Stimulated activated CD8-positive, alpha-beta memory T cell treated with anti-CD3 and anti-CD28 coated beads, Interleukin-4, amount 100 ng/mL, for 1 hour (primary cell): ENCODE measurements at places on chromosomes 6 and 20.

GRCh38 chr6:151065027-151065815 is 174.5 kb upstream of the AKAP12 start:
- DNase-seq: no peak

DNA sequence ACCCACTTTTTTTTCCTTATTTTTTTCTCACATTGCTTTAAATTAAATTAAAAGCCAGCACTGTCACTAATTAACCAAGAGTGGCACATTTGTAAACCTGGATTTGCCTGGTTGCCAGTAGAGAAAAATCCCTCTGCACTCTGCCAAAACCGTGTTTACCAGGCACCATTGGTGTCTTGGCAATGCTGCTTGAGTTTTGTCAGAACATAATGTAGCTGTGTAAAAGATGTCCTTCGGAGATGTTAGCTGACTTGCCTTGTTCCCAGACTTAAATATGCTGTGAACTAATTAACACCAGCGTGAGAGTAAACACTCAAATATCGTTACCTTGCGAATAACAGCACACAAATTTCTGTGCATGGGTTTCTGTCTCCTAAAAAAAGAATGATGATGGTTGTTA is 694.9 kb upstream of the ID4 start:
- DNase-seq: no peak

- DNase-seq: no peak
These were observed 27.7 kb downstream of the PHF3 start for GRCh38 chr6:63663147-63663955.

DNA sequence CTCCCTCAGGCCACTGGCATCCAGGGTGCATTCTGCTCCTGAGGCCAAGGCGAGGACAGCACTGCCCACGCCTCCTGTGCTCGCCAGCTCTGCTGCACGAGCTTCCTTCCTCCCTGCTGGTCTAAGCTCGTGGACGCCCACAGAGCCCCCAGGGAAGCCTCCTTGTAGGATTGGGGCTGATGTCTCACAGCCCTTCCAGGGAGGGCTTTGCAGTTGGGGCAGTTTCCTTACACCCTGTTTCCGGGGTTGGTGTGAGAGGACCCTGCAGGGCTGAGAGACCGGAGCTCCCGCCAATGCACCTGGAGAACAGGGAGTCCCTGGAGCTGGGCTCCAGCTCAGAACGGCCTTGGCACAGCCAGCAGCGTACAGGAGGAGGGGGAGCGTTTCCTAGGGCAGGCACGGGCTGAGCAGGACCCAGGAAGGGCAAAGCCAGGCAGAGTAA is 172.4 kb upstream of the PDE10A start:
- DNase-seq: no peak

DNA sequence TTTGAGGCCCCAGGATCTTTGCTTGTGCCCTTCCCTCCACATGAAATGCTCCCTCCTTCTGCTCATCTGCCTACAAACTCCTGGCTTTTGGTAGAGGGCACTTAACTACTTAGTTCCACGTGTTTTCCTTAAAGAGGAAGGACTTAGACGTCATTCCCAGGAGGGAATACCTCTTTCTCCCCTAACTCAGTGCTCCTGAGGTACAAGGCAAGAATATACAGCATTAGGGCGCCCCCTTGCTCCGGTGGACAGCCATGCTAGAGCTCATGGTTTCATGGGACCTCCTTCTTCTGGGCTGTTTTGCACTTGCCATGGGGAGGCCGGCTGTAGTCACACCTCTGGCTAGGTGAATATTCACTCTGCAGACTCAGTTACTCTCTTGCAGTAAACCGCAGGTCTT is 93.8 kb upstream of the LY86 start:
- no peak for DNase-seq

- no peak for DNase-seq
These were observed 284.9 kb upstream of the NRSN1 start for GRCh38 chr6:23841116-23841515.

DNA sequence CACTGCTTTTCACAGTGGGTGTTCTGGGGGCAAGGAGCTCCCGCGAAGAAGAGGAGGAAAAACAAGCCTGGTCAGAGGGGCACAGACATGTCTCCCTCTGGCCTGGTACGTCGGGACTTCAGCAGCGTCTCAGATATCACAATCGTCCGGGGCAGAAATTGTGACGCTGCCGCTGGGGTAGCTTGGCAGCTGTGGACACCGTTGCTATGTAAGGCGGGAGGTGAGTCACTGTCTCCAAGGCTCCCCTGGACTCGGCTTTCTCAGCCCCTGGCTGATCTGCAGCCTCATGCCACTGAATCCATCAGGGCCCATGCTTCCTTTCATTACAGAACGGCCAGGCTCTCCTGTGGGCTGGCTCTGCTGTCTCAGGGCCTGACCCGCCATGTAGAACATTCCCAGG is 98.7 kb downstream of the SULF2 start:
- no peak for DNase-seq

DNA sequence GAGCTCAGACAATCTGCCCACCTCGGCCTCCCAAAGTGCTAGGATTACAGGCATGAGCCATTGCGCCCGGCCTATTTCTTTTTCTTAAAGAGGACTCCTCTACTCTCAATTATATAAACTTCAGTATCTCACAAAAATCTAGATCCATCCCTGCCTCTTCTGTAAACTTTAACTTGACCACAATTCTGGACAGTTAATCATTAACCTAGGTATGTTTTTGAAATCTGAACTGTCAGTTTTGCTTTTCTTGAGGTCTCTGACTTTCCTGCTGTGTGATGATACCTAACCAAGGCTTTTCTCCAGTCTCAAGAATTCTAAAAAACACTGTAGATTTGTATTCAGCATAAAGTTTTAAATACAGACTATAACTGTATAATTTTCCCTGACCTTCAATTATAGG is 388.2 kb upstream of the SYNCRIP start:
- DNase-seq: no peak

DNA sequence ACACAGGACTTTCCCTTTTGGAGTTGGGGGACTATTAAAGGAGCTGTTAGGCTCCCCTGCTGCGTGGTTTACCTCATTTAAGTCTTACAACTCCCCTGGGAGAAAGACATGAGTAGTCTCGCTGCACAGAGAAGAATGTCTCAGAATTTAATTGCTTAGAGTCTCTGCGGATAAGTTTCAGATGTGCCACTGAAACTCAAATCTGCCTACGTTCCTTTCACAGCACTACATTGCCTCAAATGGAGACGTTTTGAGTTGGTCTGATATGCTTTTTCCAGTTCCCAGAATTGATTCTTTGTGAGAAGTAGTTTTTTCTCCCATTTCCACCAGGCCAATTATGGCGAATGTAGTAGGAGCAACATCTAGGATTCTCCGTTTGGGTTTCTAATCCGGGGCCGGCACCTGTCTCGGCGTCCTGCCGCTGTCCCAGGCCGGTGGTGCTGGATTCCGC is 532 bp upstream of the SLC35F1 start:
- DNase-seq: no peak

DNA sequence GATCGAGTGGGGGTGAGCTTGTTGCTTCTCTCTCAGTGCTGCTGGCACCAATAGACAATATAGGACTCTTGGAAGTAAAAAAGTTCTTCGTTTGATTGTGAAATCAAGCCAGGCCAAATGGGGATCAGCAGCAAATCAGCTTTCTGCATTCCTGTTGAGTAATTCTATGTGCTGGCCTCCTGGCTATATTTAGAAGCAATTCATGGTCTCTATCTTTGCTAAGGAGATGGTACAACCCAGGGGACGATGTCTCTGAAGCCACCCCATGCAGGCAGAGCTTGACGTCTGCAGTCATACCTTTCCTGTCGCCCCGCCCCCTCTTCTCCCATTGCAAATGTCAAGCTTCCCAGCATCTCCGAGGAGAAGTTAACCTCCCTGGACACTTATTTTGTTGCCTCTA is 199.1 kb downstream of the SCP2D1 start:
- DNase-seq: no peak

DNA sequence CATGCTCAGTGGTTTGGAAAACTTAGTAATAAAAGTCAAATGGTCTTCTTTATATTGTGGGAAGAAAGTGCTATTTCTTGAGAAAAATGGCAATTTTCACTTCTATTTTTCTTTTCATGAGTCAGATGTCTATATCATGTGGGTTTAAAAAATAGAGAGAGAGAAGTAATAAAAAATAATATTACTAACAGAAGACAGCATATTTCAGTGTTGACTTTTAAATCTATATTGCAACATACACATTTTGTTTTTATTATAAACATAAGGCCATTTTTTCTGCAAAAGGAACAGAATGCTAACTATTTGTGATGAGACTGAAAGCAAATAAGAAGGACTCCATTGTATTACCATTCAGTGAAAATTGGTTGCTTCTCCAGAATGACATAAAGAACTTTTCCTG is 135.1 kb upstream of the CNR1 start:
- no peak for DNase-seq
